H7 (cell line): ENCODE measurements at places on chromosomes 5 and 9.

DNA sequence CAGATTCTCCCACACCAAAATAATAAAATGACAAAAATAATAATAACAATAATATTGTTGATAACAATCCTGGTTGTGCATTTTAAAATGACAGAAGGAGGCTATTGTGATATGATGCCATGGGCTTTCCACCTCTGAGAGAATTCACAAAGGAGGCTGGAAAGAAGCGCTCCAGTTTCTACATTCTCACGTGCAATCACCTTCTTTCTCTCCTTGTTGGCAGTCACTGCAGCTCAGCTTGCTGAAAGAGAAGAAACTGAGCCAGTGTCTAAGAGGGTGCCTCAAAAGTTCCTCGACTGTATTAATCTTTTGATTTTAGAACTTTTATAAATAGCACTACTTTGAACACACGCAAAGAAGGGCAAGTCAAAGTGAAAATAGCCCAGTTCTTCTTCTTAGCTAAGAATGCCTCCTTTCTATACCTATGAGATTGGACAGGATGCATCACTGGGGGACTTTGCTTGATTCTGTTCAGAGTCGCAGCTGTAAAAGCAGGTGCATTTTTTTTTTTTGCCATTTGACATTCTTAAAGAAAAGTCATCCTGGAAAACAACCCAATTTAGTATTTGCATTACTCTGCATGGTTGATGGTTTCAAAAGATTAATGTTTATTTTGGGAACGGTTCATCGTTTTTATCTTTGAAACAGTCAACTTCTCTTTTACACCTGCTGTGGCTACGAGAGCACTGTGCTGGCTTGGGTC lies 12.4 kb upstream of the SUB1 start:
- no peak for DNase-seq

- no peak for DNase-seq
These were observed 5.5 kb downstream of the PDLIM4 start for GRCh38 chr5:132262882-132263547.

DNA sequence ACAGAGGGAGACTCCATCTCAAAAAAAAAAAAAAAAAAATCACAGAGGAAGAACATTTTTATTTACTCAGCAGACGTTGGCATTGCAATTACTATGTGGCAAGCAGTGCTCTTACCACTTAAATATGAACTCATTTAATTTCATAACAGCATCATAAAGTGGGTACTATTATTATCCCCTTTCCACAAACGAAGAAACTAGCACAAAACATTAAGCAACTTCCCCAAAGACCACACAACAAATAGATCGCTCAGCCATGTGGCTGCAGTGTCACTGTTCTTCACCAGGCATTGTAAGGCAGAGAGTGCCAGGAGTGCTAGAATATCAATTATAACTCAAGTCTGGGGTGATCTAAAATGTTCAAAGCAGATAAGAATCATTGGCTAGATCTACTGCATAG lies 69.8 kb upstream of the PLPP6 start:
- DNase-seq, result no peak

DNA sequence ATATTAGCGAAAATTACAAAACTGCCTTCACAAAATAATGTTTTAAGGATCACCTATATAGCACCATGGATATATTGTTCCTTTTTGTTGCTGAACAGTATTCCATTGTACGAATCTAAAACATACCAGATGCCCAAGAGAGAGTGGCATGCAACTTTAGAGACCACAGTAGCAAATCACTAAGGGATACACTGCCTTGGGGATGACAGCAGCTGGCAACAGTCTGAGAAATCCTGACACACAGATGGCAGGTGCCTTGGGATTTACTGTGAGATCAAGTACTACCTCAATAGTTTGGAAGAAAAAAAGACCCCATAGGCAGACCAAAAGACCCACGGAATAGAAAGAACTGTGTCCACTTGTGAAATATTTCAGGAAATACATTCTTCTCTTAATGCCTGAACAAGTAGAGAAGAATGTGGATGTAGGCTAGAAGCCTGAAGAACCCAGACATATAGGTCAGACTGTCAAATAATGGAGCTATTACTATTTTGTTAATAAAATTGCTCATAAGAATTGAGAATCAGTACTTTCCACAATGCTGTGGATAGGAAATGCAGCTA lies 53.4 kb downstream of the PLPP1 start:
- no peak for DNase-seq

DNA sequence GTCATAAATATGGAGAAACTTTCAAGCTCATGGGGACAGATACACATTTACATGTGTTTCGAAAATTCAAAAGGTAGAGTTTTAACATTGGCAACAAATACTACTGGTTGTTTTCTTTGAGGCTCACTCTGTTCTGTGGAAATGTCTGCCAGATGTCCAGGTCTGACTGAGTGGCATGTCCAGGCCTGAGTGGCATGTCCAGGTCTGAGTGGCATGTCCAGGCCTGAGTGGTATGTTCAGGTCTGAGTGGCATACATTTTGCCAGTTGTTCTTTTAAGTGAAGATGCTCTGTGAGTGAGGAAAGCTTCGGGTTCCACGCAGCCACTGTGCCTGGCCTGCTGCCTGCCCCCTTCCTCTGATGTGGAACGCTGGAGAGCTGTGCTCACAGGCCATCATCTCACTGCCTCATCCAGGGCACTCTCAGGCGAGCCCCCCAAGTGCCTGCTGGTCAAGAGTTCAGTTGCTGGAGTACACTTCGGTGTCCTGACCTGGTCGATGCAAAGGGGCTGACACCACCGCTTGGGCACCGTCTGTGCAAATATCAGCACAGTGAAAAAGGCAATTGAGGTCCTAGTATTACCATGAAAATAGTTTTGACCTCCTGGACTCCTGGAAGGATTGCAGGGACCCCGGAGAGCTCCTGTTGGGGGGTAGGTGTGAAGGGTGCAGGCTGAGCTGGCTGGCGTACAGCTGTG lies 89.9 kb downstream of the EHMT1 start:
- peak; percentile 33 for DNase-seq

- DNase-seq, result no peak
These were observed 219.9 kb upstream of the NFIL3 start for GRCh38 chr9:91643481-91644077.

DNA sequence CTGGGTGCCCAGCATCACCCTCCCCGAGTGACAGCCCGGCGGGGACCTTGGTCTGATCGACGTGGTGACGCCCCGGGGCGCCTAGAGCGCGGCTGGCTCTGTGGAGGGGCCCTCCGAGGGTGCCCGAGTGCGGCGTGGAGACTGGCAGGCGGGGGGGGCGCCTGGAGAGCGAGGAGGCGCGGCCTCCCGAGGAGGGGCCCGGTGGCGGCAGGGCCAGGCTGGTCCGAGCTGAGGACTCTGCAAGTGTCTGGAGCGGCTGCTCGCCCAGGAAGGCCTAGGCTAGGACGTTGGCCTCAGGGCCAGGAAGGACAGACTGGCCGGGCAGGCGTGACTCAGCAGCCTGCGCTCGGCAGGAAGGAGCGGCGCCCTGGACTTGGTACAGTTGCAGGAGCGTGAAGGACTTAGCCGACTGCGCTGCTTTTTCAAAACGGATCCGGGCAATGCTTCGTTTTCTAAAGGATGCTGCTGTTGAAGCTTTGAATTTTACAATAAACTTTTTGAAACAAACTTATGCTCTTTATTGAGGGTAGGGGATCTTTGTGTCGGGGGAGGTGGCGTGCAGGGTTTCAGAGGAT lies 1.3 kb downstream of the GADD45G start:
- peak; percentile 82 for DNase-seq

DNA sequence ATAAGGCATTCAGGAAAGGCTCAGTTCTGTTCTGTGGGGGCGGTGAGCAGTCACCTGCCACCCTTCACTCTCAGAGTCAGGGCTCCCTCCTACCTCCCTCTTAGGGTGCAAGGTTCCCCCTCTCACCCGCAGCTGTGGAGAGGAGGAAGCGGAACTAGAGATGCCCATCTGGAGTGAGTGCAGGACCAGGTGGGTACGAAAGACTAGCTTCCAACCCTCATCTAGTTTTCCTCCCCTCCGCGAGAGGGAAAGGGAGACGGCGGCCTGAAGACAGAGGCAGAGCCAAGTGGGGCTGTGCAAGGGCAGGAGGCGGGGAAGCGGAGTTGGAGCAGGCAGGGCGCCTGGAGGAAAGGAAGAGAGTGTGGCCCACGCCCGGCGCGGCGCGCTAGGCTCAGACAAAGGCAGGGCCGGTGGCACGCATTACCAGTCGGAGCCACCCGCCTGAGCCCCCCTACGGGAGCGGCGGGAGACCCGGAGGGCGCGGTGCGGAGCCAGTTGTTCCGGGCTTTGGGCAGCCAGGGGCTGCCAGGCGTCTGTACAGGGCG lies 7.3 kb downstream of the PRR7 start:
- DNase-seq, result no peak

GRCh38 chr5:39955156-39955555 lies 530.4 kb upstream of the DAB2 start:
- DNase-seq, result no peak

- no peak for DNase-seq
These were observed 246.4 kb downstream of the ACTL7B start for GRCh38 chr9:108609227-108609896.

DNA sequence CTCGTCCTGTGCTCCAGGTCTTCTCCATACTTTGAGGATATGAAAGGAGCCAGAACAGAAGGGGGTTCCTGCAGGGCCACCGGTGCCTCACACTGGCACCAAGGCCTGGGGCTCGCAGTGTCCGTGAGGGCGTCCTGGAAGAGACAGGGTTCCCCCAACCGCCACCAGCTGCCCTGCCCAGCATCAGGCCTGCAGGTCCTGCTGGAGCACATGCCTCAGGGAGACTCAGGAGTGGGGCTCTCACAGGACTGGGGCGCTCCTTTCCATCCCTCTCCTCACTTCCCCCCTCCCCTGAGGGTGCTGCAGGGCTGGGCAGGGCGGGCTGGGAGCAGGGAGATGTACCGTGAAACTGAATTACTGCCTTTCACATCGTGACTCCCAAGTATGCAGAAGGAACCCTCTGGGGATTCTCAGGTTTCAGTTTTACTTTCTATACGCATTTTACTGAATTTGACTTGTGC lies 31.7 kb downstream of the CEP72 start:
- DNase-seq, result no peak

DNA sequence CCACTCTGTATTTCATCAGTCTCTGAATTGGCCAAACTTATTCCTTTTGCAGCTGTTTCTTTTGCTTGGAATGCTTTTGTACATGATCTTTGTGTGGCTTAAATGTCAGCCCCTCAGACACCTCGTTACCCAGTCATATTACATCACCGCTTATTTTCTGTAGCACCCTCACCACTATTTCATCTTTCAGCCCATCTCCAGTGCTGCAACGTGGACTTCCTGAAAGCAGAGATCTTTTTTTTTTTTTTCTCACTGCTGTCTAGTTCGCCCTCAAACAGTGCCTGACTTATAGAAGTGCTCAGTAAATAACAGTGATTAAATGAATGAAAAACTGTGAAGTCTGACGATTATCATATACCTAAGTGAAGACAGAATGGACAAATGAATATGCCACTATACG lies 835 bp downstream of the SRA1 start:
- no peak for DNase-seq

GRCh38 chr5:139664086-139664693 lies 16.0 kb downstream of the CXXC5 start:
- DNase-seq, result no peak

DNA sequence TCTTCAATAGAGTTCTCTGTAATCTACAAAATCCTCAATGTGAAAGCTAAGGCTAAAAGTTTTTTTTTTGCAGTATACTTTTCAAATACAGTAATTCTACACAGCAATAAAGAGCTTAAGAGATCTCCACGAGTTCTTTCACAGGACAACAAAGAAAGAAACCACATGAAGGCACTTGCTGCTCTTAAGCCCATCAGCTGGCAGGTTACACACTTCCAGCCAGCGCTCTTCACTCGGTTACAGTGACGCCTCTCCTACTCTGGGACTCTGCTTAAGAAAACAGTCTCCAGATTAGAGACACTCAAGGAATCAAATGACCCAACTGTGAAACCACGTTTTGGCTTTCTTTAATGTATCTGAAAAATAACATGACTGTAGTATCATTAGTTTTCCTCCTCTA lies 85.0 kb downstream of the ROR2 start:
- DNase-seq, result no peak

DNA sequence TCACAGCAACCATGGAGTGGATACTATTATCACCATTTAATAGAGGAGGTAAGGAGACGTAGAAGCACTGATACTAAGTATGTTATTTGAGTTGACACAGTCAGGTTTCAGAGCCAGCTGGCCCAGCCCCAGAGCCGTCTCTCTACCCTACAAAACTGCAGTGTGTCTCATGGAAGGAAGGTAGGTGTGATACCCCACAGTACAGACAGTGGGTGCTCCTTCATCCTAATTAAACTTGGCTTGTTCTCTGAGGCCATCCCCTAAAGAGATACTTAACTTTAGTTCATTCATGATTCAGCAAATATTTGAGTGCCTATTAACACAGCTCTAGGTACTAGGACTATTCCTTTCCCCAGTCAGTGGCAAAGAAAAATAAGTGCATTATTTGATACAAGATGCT lies 22.6 kb downstream of the PIP5K1B start:
- no peak for DNase-seq

DNA sequence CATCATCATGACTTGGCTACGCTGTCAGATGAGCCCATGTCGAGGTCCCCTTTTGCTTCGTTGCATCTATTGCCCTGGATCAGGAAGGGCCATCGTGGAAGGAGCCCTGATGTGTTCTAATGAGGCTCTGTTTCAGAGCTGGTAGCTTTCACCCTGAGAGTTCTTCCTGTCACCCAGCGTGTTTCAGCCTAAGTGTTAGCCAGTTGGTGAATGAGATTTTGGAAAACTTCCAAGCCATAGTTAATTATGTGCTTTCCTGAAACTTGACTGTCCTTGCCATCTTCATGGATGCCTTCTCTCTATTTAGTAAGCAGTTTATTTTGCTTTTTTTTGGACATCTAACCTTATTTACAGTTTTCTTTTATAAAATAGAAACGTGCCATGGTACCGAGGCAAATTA lies 1695.4 kb upstream of the WWC1 start:
- no peak for DNase-seq

GRCh38 chr9:98867429-98868168 lies 60.1 kb downstream of the GALNT12 start:
- DNase-seq, result no peak

GRCh38 chr5:94575196-94575595 lies 43.2 kb downstream of the KIAA0825 start:
- no peak for DNase-seq

DNA sequence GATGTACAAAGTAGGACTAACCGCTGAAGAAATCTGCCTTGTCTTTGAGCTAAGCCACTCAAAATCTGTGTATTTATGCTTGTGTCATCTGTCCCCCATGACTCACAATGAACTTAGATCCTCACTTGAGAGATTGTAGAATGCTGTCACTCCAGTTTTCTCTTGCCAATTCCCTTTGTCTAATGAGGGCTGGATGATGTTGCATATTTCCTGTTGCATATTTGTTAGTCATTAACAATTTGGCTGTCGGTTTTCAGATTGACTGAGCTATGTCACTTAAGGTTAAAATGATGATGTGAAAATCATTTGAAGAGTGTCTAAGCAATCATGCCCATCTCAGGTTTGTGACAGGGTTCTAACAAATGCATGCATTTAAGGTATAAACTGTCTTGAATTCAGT lies 481.7 kb downstream of the CDH10 start:
- DNase-seq, result no peak

GRCh38 chr9:27856054-27856453 lies 282.8 kb upstream of the C9orf72 start:
- DNase-seq, result peak; percentile 10

GRCh38 chr9:127915325-127915752 lies 1.5 kb downstream of the ST6GALNAC4 start:
- DNase-seq, result no peak

GRCh38 chr5:90558344-90559192 lies at the start of gene ADGRV1:
Gene ADGRV1 (plus strand): TSS chr5:90558797. CDS start chr5:90558896, 99 bp downstream.
- DNase-seq, result peak; percentile 95
